ENCODE measurements at places on chromosomes 16 and 17.

- no peak for DNase-seq
Observed at GRCh38 chr17:65047941-65048340, 8.6 kb downstream of the GNA13 start.

- no peak for DNase-seq
Observed at GRCh38 chr16:14449790-14450480, 180.1 kb downstream of the PARN start.

DNA sequence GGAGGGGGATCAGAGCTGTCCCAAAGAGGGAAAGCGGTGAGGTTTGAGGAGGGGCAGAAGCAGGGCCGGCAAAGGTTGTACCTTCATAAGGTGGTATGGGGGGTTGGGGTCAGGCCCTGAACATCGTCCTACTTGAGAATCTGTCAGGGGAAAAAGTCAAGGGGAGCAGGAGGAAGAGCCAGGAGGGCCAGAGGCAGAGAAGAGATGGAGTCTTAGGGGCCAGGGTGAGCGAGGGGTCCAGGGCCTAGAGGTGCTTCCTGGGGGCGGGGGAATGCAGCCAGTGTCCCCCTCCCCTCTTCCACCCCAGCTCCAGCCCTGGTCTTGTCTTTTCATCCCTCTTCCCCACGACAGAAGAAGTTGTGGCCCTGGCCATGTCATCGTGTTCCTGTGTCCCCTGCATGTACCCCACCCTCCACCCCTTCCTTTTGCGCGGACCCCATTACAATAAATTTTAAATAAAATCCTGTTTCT lies 1.3 kb upstream of the PRRT2 start:
- DNase-seq: no peak

- DNase-seq: no peak
Observed at GRCh38 chr16:62596125-62596524, 559.9 kb upstream of the CDH8 start.

GRCh38 chr17:73546114-73546513 lies 98.1 kb downstream of the SDK2 start:
- no peak for DNase-seq

Measured in kidney epithelial cell (primary cell).